Dermis blood vessel endothelial cell (primary cell): ENCODE measurements at places on chromosomes 6 and 20.
A peak's percentile ranks its signal among the peaks of the same experiment; 100 is the strongest.

DNA sequence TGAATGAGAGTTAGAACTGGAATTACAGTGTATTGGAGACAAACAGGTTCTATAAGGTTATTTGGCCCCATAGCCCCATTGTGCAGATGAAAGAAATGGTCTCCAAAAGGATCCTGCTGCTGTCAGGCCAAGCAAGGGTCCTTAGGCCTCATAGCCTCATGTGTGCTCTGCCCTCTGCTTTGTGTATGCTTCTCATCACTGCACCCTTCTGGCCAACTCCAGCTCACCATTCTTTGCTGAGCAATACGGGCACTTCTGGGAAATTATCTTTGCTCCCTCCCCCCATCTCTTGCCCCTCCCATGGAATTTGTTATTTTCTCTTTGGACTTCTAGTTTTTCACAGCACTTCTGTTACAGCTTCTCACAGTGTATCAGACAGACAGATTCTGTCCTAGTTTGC is 298.8 kb downstream of the FOXA2 start:
- no peak for DNase-seq

- DNase-seq: no peak
Observed at GRCh38 chr20:3925899-3926638, 36.9 kb downstream of the PANK2 start.

DNA sequence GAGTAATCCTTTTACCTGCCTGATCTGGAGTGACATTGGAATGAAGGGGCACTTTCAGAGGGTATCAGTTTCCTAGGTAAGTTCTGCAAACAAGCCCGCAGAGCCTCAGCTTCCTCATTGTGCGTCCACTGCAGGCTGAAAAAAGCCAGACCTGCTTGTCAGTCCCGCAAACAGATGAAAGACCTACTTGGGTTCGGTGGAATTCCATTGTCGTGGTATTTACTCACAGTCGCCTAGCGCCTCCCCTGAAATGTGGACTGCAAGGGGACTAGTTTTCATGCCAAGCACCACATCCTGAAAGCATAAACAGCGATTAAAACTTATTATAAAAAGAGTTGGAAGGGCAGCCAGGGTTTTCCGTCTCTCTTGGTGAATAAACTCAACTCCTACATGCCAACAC is 121.5 kb downstream of the PAX1 start:
- no peak for DNase-seq

GRCh38 chr6:119658917-119659316 is 309.4 kb upstream of the MAN1A1 start:
- no peak for DNase-seq

DNA sequence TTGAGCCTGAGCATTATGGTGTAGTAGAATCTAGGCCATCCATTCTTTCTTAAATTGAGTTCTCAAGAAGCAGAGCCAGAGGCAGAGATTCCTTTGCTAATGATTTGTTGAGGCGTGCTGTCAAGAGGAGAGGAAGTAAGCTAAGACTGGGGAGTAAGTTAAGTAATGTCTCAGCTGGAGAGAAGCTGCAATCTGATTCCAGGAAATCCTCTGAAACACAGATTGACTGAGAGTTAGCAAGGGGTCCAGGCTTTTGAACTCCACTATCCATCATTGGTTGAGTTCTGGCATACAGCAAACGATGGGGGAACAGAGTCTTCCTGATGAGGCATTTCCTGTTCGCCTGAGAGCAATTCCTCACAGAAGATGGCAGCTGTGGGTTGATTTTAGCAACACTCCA is 207.4 kb upstream of the RAB32 start:
- DNase-seq: peak; percentile 74

- DNase-seq: no peak
Observed at GRCh38 chr20:11379257-11380011, 538.3 kb upstream of the BTBD3 start.

DNA sequence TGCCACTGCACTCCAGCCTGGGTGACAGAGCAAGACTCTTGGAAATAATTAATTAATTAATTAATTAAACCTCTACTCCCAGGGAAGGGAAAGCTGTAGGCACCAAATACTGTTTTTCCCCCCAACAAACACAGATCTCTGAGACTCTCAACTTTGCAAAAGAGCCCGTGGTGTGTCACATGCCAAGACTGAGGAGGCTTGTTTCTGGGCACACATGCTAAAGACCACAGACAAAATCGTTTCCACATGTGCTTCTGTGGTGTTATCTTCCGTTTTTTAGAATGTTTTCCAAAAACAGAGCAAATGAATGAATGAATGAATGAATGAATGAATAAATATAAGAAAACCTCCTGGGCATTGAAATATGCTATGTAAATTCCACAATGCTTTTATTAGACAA is 55.6 kb upstream of the ATXN1 start:
- no peak for DNase-seq

GRCh38 chr6:129525055-129525454 is 184.9 kb downstream of the ARHGAP18 start:
- DNase-seq: no peak
